ENCODE measurements at places on chromosomes 13 and 19.

- no peak for DNase-seq
Measured at GRCh38 chr19:33554821-33555220, 33.2 kb upstream of the PEPD start.

DNA sequence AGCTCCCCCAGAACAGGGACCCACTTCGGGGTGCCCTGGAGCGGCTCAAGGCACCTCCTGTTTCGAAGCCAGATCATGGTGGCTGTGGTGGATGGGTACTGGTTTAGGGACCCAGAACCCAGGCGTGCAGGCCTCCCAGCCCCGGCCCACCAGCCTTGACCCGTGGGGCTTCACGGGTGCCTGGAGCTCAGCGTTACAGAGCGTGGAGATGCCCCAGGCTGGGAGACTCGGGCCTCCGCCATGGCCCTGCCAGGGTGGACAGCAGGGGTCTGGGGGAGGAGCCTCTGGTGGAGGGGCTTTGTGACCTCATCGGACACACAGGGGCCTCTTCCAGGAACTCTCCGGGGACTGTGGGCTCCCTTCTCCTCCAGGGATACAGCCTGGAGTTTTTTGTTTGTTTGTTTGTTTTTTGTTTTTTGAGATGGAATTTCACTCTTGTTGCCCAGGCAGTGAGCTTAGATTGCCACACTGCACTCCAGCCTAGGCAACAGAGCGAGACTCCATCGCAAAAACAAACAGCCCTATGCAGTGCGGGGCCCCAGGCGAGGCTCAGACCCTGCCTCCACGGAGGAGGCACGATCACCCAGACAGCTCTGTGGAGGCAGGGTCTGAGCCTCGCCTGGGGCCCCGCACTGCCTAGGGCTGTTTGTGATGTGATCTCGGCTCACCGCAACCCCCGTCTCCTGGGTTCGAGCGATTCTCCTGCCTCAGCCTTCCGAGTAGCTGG, at the start of gene GARIN5B:
Gene GARIN5B (minus strand): TSS at position 271 of the 727 bp plus-strand sequence. CDS start 194 bp downstream, at position 77.
- DNase-seq, result no peak

- no peak for DNase-seq
Measured at GRCh38 chr19:56333506-56333905, 18.9 kb upstream of the ZSCAN5A start.

- DNase-seq, result peak; percentile 66
Measured at GRCh38 chr19:53792721-53793433, 31.2 kb downstream of the NLRP12 start.

GRCh38 chr19:50912727-50913716, 1.8 kb upstream of the KLK4 start:
- no peak for DNase-seq

GRCh38 chr19:33675501-33676124, 53.9 kb downstream of the CHST8 start:
- DNase-seq, result no peak

- no peak for DNase-seq
Measured at GRCh38 chr19:4742723-4743646, 19.3 kb upstream of the DPP9 start.

DNA sequence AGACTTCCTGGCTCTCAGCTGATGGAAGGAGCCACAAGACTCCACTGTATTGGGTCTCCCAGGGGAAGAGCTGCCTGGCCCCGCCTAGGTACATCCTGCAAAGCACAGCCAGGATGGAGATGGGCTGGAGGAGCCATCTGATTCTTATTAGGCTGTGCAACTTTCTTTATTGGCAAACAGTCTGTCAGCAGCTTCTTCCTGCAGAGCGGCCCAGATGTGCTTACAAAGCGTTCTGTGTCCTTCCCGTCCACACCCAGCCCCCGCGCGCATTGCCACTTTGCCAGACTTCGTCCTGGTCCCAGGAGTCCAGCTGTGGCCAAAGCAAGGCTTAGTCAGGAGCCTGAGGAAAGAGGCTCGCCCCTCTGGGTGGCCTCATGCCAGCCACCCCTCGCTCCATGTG, 409.3 kb downstream of the ZNF536 start:
- no peak for DNase-seq

DNA sequence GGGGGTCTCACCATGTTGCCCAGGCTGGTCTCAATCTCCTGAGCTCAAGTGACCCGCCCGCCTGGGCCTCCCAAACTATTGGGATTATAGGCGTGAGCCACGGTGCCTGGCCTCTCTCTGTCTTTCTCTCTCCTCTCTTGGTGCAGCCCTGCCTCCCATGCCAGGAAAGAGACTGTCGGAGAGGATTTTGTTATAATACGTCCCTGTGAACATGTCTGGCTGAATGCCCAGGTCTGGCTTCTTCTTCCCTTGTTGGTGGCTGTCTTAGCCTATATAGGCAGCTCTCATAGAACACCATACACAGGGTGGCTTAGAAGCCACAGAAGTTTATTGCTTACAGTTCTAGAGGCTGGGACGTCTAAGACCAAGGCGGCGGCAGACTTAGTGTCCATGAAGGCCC, 46.4 kb downstream of the PEX11G start:
- no peak for DNase-seq

DNA sequence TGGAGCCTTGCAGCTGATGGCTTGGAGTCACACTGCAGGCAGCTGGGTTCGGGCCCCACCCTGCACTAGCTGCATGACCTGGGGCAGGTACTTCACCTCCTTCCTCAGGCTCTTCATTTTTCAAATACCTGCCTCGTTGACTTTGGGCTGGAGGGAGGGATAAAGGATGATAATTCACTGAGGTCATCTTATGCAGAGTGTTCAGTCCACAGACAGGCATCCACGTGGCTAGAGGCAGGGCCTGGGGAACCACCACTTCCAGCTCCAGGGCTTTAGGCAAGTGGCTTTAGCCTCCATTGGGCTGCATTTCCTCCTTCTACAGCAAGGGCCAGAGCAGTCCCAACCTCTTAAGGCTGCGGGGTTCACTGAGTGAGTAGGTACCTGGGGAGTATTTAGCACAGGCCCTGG, 84.8 kb downstream of the SIPA1L3 start:
- no peak for DNase-seq

- no peak for DNase-seq
Measured at GRCh38 chr19:48975947-48976847, 11.1 kb downstream of the FTL start.

DNA sequence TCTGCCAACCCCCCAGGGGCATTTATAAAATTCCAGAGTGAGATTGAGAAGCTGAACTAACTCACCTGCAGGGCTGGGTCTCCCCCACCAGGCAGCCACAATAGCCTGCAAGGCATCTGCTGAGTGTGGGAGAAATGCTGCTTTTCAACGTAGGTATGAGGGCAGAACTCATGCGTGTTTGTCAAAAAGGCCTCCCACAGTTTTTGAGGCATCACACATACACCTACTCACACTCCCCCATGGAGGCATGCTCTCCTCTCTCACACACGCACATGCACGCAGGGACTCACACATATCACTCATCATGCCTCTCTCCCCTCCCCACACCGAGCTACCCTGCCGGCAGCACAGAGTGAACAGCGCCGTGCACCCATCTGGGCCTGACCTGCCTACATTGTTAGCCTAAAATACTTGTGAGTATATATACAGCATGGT, 390.5 kb downstream of the FGF9 start:
- no peak for DNase-seq

- no peak for DNase-seq
Measured at GRCh38 chr13:59641261-59641660, 522.5 kb downstream of the DIAPH3 start.

- DNase-seq, result no peak
Measured at GRCh38 chr19:36152019-36152351, 262 bp downstream of the COX7A1 start.

- DNase-seq, result no peak
Measured at GRCh38 chr13:110347535-110348308, 40.6 kb downstream of the COL4A2 start.

DNA sequence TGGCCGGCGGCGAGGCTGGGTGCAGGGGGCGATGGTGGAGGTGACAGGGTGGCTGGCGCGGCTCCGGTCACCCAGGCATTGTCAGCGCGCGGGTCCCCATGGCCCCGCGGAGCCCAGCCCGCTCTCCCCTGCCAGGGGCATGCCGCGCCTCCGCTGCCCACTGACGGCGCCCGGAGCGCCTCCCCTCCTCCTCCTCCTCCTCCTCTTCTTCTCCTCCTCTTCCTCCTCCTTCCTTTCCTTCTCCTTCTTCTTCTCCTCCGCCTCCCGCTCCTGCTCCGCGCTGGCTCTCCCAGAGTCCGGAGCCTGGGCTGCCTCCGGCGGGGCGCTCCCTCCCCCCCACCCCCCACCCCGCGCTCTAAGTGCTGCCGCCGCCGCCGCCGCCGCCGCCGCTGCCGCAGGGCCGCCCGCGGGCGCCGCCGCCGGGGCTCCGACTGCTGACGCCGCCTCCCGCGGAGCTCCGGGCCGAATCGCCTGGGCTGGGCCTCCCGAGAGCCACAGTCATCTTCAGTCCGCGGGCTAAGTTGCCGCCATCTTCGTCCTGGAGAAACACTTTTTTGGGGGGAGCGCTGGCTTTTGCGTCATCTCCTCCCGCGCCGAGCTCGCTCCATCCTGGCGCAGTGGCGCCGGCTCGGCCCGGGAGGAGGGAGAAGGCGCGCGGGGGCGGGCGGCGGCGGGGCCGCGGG, 348.3 kb downstream of the LIG4 start:
- no peak for DNase-seq

DNA sequence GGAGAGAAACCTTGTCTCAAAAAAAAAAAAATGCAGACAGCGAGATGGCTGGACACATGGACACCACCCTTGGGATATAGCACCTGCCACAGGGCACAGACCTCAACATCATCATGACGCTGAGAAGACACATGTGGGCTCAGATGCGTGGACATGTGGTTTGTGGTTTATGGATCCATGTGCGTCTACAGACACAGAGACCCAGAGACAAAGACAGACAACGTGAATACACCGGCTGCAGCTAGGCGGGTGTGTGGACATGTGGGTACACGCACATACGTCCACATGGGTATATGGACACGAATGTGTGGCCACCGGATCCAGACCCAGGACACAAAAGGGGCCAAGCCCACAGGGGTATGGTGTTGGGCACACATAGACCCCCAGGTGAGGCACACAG, 1.3 kb downstream of the TNFSF14 start:
- DNase-seq, result no peak

DNA sequence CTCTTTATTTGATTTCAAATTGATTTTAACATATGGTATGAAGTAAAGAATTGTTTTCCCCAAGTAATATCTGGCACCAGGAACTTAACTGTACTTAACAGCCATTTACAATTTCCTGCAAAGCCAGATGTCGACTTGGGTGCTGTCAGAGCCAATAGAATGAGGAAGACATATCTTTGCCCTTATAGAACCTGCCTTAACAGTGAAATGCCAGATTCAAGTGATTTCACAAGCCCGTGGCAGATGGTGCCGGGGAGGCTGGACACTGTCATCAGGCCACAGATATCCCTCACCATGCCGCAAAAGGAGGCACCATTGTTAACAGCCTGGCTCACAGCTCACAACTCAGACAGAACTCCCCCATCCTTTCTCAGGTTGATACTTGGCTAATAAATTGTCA, 48.7 kb downstream of the ESD start:
- no peak for DNase-seq

DNA sequence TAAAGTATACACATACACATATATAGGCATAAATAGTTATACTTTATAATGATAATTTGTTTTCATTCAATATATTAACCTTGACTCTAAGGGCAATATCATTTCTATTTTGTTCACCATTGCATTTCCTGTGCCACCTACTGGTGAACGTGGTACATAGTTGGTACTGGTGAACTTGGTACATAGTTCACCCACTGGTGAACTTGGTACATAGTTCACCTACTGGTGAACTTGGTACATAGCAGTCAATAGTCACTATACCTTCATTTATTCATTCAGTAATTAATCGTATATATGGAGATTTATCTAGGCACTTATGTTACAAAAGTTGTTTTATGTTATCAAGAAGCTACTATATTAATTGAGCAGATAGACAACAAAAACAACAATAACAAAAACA, 172.6 kb upstream of the ATXN8OS start:
- no peak for DNase-seq

DNA sequence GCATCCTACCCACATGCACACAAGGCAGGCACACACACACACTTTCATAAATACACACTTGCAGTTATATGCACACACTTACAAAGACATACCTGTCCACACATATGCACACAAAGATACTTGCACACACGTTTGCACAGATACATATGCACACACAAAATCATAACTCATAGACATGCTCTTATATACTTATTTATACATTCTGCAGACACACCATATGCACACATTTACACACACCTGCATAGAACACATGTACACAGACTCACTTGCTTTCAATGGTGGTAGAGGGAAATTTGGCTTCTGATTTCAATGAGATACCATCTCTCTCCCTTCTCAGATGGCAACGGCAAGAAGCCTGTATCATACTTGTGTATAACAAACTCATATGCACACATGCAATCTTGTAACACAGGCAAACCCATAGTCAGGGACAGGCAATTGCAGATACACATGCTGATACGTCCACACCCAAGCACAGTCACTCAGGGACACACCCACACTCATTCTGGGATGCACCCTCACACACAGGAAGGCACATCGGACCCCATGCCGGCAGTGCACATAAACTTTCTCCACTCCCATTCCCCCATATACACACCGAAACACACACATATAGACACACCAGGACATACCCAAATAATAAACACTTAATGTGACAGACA, 24.7 kb downstream of the OLFM2 start:
- no peak for DNase-seq

GRCh38 chr13:26476111-26476781, 81.2 kb upstream of the WASF3 start:
- DNase-seq, result no peak

DNA sequence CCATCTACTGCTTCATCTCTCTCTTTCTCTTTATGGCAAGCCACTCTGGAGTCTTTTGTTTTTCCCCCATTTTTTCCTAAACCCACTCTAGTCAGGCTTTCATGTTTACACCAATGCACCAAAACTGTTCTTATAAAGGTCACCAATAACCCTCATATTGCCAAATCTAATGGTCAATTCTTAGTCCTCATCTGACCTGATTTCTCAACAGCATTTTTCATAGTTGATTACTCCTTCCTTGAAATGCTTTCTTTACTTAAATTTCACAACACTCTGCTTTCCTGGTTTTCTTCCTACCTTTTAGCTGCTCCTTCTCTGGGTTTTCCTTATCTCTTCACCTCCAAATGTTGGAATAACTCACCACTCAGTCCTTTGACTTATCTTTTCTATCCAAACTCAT, 47.9 kb downstream of the MICU2 start:
- DNase-seq, result no peak

DNA sequence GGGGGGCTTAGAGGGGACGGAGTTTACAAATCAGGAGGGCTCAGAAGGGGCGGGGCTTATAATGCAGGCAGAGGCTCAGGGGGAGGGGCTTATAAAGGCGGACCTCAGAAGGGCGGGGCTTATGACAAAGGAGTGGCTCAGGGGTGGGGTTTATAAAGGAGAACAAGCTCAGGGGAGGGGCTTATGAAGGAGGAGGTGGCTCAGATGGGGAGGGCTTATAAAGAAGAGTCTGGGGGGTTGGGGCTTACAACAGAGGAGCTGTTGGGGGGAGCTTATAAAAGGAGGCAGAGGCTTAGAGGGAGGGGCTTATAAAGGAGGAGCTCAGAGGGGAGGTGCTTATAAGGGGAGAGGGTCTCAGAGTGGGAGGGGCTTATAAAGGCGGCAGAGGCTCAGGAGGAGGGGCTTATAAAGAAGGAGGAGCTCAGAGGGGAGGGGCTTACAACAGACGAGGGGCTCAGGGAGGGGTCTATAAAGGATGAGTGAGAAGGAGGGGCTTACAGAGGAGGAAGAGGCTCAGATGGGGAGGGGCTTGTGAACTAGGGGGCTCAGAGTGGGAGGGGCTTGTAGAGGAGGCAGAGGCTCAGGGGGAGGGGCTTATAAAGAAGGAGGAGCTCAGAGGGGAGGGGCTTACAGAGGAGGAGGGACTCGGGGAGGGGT, 1.0 kb downstream of the SMIM24 start:
- no peak for DNase-seq

All from GM12891 (cell line).